NCI-H2029 (cell line): ENCODE measurements at places on chromosomes 1 and 21.

GRCh38 chr1:3024019-3024418 is 2.8 kb downstream of the ACTRT2 start:
- DNase-seq: no peak

- no peak for DNase-seq
These were observed 21.9 kb downstream of the HEYL start for GRCh38 chr1:39617488-39618049.

DNA sequence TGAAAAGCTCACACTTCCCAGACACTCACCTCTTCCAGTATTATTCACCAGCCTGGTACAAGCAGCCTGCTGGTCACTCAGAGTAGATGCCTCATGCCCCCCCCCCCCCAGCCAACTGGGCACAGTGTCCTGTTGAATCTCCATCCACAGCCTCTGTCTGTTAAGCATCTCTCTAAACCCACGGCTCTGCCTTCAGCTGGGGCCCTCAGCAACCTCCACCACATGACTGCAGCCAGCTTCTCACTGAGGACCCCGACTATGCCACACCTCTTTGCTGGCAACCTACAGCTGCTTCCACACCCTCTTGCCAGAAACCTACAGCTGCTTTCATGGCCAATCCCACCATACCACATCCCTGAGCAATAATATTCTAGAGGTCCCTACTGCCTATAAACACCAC is 113.1 kb downstream of the RHOU start:
- DNase-seq: no peak

GRCh38 chr1:18132022-18132710 is 24.6 kb downstream of the IGSF21 start:
- no peak for DNase-seq

GRCh38 chr21:44842087-44842486 is 24.2 kb upstream of the SUMO3 start:
- DNase-seq: no peak

DNA sequence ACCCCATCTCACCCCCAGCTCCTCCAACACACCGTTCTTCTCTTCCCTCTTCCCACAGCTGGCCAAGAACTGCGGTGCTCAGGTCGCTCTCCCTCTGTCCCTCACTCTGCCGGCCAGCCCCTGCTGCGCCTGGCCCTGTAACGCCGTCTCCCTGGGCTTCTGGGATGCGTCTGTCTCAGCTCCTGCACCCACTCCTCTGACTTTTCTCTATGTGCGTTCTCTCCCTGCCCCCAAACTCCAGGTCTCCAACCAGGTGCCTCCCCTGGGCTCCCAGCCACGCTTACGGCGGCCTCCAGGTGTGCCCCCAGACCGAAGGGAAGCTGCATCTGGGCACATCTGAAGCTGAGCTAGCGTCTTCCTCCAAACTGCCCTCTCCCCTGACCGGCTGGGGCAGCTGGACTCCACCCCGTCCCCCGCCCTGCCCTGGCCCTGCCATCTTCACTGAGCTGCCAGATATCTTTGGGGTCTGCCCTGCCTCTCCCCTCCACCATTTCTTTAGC is 2.6 kb downstream of the KRTAP10-12 start:
- DNase-seq: no peak

GRCh38 chr1:46606255-46606965 is 2.3 kb upstream of the MKNK1 start:
- DNase-seq: peak; percentile 87

GRCh38 chr1:209862391-209863356 is 34.9 kb downstream of the UTP25 start:
- DNase-seq: no peak
